ENCODE measurements at places on chromosomes 12 and 14.

DNA sequence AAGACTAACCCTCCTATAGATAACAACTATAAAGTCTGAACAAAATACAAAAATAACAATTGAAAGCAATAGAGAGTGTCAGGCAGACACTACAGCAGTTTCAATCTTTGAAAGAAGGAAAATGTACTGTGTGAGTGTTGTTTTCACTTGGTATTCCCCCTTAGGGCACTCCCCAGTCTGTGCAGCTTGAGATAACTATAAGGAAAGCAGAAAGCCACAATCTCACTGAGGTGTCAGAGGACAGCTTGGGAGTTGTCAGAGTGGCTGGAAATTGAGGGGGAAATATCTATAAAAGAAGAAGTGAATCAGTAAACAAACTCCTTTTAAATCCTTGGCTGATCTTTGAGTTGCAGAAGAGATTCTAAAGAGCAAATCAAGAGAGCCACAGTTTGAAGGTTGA, 364.8 kb downstream of the NELL2 start:
- no peak for DNase-seq

DNA sequence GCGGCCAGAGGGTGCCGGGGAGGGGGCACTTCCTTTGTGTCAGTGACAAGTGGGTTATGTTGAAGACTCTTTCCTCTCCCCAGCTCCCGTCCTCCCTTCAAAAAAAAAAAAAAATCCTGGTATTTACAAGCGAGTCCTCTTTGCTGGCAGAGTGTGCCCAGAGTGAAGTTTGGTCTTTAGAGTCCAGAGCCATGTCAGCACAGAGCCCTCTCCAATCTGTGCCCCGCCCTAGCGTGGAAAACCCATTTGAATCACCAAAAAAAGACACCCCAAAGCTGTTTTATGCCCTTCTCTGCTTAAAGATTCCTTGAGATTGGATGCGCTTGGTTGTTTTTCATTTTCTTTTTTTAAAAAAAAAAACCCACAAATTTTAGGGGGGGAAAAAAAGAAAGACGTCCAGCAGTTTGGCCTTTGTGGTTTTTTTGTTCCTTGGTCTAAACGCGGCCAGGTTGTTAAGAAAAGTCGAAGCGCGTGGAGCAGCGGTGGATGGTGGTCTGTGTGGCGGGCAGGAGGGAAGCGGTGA, 3.3 kb downstream of the NKX2-1 start:
- DNase-seq = no peak

DNA sequence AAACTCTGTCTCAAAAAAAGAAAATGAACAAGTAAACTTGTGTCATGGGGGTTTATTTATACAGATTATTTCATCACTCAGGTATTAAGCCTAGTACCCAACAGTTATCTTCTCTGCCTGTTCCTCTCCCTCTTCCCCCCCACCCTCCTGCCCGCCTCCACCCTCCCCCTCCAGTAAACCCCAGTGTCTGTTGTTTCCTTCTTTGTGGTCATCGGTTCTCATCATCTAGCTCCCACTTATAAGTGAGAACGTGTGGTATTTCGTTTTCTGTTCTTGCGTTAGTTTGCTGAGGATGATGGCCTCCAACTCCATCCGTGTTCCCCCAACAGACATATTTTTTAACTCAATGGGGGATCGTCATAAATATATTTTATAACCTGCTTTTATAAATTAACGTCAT, 12.3 kb downstream of the IL31 start:
- no peak for DNase-seq

GRCh38 chr12:122875590-122876220, 20.2 kb downstream of the VPS37B start:
- DNase-seq = no peak

GRCh38 chr12:131959116-131959515, 9.4 kb downstream of the EP400 start:
- DNase-seq = no peak
